ENCODE measurements at places on chromosomes 6 and 20.

- peak; percentile 64 for DNase-seq
Measured at GRCh38 chr6:33694401-33694931, 17.0 kb downstream of the UQCC2 start.

DNA sequence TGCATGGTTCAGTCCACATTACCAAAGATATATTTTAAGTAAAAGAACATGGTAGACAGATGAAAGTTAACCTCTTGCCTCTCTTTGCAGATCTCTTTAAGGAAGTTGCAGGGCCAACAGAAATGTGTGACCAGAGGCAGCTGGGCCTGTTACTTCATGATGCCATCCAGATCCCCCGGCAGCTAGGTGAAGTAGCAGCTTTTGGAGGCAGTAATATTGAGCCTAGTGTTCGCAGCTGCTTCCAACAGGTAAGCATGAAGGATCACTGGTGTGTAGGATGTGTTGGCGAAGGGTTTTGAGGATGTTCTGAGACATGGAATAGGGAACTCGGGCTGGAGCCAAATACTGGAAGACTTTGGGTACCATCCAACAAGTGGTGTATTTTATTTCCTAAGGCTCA lies 508.6 kb downstream of the UTRN start:
- DNase-seq, result no peak

GRCh38 chr20:64228086-64228653 lies 27.4 kb upstream of the PCMTD2 start:
- no peak for DNase-seq

DNA sequence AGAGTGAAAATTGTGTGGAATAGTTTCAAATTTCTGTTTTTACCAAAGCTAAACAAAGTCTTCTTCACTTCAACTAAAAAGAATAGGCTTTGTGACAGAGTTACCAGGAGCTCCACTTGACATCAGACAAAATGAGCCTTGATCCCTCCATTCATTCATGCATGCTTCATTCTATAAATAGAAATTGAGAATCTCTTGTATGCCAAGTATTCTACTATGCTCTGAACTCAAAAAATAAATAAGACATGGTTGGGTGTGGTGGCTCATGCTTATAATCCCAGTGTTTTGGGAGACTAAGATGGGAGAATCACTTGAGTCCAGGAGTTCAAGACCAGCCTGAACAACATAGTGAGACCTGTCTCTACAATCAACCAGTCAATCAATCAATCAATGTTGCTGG lies 236.6 kb upstream of the FAM83B start:
- no peak for DNase-seq

DNA sequence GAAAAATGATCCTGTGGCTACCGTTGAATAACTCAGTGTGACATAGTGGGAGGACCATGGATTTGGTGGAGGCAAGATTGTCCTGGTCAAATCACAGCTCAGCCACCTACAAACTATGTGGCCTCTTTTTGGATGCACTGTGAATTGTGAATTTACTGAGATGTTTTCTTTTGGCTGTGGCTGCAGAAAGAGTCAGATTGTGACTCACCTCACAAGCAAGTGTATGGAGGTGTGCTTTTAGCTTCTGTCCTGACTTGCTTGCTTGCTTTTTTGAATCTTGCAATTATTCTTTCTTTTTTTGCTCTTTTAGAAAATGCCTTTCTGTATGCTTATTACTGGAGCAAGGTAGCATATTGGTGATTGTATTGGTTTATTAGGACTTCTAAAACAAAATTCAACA lies 122.9 kb upstream of the FOXO3 start:
- no peak for DNase-seq

DNA sequence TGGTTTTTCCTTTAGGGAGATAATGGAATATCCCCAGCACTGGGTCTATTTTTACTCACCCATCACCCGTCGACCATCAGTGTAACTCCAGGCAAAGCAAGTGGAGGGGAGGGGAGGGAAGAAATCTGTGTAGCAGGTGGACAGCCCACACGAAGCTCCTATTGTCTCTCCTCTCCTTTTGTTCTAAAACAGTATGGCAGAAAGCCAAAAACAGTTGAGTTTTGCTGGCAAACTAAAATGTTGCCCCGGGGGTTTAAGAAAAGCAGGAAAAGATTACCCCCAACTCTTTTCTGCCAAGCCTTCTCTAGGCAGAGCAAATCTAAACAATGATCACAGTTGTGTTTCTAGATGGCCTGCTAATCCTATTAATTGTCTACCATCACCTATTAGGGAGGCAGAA lies 89.7 kb downstream of the PREP start:
- DNase-seq, result no peak

DNA sequence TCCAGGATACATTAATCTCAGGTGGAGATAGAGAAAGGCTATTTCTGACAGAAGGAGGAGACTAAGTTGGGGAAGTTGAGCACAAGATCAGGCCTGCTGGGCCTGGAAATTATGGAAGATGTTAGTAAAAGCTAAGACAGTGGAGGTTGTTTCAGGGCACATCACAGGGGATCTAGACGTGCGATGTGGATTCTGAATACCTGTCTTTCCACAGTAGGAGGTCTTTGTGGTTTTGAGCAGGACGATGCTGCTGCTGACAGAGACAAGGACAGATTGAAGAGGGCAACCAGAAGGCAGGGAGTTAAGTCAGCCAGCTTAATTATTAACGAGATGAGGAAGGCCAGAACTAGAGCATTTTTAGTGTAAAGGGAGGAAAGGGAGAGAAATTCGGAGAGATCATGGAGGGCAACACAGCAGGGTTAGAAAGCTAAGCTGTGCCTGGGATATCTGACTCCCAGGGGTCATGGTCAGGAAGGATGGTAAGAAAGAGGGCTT lies 384.9 kb downstream of the MAFB start:
- no peak for DNase-seq

- no peak for DNase-seq
Measured at GRCh38 chr6:18742406-18742805, 355.3 kb downstream of the RNF144B start.

DNA sequence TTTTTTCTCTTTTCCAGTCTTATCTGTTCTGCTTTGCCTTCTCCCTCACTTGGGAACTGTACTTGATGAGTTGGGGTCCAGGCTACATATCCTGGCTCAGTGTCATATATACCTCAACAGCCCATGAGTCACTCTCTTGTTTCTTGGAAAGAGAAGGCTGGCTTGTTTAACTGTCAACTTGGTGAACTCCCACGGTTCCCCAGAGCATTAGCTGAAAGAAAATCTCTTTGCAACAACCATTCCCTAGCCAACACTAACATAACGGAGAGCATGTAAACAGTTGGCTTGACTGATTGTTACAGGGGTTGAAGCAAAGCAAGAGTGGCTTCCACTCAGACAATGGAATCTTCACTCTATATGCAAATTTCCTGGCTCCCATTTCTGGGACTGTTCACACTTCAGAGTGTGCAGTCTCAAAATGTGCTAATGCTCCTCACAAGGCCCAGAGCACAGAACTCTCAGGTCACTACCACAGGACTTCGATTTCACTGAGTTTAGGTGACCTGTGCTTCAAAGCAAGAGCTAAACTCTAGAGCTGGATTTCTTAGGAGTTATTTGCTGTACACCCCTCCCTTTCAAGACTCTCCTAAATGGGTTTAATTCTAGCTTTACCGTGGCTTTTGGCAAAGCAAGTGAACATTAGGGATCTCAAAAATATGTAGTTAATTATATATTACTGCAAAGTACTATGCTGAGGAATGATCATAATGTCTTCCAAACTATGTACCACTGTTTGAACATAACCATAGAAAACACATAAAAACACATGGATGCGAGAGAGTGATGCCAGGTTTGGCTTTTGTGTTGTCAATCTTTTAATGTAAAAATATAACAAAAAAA lies 609.8 kb downstream of the RFPL4B start:
- no peak for DNase-seq

DNA sequence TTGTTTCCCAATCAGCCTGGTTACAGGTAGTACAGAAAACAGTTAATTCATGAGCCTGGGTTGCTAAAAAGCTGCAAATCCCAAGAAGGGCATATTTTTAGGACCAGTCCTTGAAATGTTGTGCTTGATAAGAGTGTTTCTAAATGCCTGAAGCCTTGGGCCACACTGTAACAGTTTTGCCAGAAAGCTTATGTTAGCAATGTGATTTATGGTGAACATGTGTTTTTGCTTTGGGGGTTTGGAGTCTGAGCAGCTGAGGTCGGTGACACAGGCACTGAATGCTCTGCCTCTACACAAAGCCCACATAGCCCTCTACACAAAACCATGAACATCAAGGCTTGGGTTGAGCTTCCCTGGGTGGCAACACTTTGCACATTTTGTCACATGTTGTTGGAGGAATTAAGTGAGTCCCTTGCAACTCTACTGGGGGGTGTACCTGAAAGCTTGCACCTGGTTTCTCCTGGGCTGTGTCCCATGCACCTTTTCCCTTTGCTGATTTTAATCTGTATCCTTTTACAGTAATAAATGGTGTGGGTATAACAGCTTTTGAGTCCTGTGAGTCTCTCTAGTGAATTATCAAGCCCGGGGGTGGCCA lies 22.2 kb downstream of the AHI1 start:
- DNase-seq, result no peak

DNA sequence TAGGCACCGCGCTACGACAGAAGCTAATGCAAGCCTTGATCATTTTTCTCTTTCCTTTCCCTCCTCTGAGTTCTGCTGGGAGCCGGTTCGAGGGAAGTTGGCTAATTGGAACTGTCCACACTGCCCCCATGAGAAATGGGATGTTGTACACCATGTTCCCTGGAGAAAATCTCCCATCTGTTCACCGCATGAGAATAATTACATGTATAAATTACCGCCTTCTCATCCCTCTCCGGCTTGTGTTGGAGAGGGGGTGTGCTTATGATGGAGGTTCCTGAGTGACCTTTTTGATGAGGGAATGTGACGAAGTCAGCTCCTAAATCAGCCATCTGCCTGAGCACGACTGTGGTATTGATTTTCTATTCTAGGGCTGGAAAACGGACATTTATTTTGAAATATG lies 320.2 kb upstream of the SULF2 start:
- no peak for DNase-seq

DNA sequence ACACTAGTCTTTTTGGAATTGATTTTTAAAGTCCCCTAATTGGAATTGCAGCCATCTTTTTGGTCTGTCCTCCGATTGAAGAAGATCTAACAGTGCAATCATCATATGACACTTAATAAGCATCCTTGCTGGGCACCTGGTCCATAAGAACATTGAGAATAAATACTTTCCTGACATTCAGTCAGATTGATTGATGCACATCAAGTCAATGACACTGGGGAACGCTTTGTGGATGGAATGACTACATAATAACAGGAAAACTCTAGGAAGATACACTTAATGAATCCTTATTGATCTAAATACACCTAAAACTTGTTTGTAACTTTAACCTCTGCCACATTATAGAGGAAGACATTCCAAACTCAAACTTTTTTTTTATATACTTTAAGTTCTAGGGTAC lies 255.7 kb downstream of the PRKN start:
- no peak for DNase-seq

DNA sequence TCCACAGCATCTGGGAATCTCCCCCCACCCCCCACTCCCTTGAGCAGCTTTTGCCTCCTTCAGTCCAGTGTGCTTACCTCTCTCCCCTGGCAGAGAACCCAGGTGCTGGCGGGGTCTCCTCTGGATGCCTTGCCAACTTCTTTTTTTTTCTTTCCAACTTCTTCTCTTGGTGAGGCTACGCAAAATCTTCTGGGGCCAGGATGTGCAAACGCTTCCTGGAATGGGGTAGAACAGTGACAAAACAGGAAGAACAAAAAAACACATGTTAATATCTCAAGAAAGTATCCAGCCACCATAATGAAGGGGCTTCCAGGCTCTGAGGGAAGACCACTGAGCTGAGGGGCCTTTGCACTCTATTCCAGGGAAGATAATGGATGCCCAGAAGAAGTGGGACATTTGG lies 53.9 kb upstream of the DDR1 start:
- DNase-seq, result peak; percentile 42

GRCh38 chr6:24908650-24909035 lies 27.1 kb downstream of the RIPOR2 start:
- no peak for DNase-seq

DNA sequence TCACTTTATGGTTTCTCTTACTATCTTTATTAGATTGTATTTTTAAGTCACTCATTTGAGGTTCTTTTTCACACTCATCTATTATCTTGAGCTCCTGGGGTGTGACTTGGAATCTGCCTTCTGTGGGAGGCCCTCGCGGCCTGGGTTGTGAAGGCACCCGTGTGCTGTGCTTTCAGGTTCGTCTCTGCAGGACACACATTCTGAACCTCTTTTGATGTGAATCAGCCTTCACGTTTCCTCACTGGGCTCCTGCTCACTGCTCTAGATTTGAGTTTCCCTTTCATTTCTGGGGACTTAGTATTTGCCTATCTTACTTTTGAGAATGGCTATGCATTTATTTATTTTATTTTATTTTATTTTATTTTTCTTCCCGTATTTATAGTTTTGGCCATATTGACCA lies 97.8 kb downstream of the PACRG start:
- peak; percentile 12 for DNase-seq

DNA sequence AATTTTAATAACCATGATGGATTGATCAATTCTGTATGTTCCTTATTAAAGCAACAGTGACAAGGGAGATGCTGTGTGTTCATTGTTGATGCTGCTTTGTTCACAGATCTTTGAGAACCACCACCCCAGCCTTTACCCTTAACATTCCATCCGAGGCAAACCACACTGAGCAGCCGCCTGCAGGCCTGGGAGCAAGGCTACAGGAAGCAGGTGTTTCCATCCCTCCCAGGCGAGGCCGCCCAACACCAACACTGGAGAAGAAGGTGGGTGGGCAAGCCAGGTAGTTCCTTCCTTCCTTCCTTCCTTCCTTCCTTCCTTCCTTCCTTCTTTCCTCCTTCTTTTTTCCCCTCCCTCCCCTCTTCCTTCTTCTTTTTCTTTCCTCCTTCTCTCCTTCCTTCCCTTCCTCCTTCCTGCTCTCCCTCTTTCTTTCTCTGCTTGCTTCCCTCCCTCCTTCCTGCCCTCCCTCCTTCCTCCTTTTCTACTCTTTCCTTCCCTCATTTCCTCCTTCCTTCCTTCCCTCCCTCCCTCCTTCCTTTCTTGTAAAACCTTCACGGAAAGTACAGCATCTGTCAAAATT lies 13.7 kb downstream of the TTLL2 start:
- no peak for DNase-seq

- DNase-seq, result no peak
Measured at GRCh38 chr6:85640821-85641220, 1.9 kb downstream of the SYNCRIP start.

DNA sequence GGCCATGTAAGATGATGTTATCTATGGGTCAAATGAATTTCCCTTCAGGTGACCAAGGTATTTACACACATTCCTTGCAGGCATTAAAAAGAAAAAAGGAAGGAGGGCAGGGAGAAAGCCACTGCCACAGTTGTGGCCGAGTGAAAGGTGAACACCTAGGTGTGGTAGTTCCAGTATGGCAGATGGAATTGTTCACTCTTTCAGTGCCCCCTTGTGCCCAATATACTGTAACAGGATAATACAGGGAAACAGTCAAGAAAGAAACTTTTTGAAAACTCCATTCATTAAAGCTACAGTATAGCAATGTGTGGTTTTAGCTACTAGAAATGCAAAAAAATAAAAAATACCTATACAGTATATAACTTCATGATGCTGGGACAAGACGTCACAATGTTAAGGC lies 52.1 kb downstream of the BMP2 start:
- no peak for DNase-seq

DNA sequence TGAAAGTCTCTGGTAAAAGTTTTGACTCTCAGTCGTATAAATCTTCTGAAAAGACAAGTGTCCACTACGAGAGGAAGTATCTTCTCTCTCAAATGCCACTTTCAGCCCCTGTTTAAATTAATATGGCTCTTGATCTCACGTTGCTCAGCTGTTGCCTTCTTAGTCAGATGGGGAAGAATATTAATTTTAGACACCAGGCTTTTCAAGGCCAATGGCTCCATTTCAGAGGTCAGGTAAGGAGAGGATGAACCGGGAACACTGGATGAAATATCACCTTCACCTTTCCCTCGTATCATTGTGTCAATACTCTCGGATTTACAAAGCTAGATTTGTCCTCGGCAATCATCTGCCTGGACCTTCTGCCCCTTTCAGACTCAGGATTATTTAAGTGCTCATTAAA lies at the start of gene MYLK4:
Gene MYLK4, minus strand, starts transcription at position 91 of the 400 bp plus-strand sequence. CDS start 1,628 bp downstream, outside the sequence.
- DNase-seq, result no peak
